ENCODE measurements at places on chromosomes 7 and 10.

GRCh38 chr10:112092519-112092918, 91.0 kb downstream of the GPAM start:
- DNase-seq, result no peak

GRCh38 chr10:560314-560992, 129.0 kb downstream of the DIP2C start:
- DNase-seq, result no peak

DNA sequence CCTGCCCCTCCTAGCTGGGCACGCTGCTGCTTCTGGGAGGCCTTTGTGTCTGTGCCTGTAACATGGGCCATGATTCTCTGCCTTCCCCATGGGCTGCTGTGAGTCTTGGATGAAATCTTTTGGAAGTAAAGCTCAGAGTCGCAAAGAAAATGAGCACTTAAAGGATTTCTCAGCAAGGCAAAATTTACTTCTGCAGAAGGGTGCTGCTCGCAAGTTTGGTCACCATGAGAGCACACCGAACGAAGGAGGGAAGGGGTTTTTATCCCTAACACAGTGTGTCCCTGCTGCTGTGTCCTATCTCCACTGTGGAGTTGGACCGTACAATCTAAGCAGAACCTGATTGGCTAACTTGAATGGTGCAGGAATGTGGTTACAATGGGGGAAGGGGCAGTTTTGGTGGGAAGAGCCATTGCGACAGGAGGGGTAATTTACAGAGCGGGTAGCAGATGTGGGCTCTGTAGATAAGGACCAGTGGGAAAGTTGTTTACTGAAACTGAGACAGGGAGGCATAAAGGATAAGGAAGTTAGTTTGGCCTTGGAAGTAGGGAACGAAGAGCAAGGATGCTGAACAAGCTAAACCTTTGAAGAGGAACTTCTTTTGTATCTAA, 57.5 kb downstream of the FANK1 start:
- DNase-seq, result no peak

- DNase-seq, result no peak
Observed at GRCh38 chr10:68086011-68086410, 10.9 kb upstream of the HERC4 start.

DNA sequence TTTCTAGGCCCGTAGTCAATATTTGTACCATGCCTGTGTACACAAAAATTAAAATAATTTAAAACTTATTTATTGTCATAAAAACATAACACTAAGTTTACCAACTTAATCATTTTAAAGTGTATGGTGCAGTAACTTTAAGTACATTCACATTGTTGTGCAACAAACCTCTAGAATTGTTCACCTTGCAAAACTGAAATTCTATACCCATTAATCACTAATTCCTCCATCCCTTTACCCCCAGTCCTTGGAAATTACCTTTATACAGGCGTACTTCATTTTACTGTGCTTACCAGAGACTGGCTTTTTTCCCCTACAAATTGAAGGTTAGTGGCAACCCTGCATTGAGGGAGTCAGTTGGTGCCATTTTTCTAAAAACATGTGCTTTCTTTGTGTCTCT, 6.3 kb upstream of the DYNC1I1 start:
- DNase-seq, result no peak

- no peak for DNase-seq
Observed at GRCh38 chr10:119614686-119615085, 17.9 kb upstream of the TIAL1 start.

DNA sequence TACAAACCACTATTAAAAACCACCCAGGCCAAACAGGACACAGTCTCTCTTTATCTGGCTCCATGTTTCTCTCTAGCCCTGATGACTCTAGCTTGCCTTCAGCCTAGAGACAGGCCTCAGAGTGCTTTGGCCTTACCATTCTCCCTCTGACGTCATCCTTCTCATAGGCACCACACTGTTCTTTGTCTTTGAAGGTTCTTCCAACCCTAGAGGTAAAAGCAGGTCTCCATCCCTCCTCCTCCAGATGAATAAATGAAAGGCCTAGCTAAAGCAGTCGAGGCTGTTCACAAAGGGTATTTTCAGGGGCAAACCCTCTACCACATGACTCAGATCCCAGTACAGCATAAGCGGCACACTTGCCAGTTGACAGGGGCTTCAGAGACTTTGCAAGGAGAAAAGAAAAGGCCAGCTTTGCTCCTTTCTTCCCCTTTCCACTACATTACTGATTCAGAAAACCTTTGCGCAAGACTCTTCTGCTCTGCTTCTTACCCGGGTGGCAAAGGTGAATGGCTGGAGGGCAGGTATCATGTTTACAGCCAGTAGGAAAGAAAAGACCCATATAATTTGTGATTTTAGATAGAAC, 14.8 kb downstream of the NFE2L3 start:
- DNase-seq, result no peak

- no peak for DNase-seq
Observed at GRCh38 chr10:125812128-125812750, 10.8 kb downstream of the UROS start.

GRCh38 chr7:55105952-55106351, 87.1 kb downstream of the EGFR start:
- no peak for DNase-seq

GRCh38 chr7:129169171-129169671, 19.2 kb upstream of the SMO start:
- DNase-seq, result peak; percentile 28

DNA sequence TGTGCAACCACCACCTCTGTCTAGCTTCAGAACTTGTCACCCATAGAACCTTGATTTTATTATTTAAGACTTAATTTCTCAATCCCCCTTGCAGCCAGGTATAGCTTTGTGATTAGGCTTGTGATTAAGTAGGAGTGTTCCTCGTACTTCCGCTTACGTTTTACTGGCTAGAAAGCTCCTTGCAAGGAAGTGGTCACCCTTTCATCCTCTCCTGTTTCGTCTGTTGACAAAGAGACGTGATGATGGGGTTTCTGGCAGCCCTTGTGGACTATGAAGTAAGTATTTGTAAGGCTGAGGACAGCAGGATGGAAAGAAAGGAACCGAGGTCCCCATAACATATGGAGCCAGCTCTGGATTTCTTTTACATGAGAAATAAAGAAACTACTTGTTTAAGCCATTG, 86.5 kb upstream of the KDM7A start:
- no peak for DNase-seq

DNA sequence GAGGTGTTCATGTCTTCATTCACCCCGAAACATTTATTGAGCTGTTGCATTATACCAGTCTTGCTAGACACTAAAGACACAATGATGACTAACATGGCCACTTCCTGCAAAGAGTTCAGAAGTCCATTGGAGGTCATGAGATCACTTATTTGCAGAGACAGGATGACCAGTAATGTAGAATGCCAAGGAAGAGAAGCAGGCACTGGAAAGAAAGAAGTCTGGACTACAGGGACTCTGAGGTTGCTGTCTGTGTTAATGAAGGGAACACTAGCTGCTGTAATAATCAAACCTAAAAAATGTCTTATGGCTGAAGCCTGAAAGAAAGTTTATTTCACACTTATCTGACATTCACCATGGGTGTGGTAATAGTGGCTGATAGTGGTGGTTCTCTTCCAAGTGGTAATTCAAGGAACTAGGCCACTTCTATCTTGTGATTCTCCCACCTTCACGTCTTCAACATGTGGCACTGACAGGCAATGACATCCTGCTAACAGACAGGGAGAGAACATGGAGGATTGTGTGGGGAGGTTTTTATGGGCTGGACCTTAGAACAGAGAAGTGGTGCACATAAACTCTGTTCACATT, 89.2 kb upstream of the MKLN1 start:
- no peak for DNase-seq

DNA sequence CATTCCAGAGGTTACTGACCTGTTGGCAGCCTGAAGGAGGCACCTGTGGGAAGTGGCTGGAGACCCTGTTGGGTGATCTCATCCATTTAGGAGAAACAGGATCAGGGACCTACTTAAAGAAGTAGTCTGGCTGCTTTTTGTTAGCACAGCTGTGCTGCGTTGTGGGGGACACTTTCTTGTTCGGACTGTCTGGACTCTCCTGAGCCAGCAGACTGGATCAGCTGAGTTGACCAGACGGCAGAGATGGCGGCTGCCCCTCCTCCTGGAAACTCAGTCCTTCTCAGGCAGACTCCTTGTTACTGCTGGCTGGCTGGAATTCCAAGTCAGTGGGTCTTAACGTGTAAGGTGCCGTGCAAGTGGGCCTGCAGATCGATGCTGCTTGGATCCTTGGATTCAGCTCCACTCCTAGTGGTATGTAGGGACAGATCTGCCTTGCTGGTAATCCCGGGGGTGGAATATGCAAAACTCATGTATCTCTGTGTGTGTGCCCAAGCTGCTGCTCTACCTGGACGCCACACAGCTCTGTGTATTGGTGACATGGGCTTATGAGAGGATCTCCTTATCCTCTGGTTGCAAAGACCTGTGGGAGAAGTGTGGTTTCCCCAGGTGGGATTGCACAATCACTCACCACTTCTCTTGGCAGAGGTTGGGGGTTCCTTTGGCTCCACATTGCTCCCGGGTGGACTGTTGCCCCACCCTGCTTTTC, 87.3 kb downstream of the CCSER2 start:
- DNase-seq, result no peak

DNA sequence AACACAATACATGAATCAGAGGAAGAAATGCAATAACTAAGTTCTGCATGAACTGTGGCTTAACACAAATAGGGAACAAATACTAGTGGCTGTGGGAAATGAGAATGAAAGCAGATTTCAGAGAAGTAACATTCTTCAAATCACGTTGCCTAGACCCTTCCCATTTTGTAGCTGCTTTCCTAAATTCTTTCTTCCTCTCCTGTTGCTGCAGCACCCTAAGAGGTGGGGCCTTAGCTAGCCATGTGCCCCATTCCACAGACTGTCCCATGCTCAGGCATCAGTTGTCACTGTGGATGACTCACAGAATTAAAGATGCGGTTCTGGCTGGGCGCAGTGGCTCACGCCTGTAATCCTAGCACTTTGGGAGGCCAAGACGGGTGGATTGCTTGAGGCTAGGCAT, 704.7 kb upstream of the C7orf33 start:
- no peak for DNase-seq

DNA sequence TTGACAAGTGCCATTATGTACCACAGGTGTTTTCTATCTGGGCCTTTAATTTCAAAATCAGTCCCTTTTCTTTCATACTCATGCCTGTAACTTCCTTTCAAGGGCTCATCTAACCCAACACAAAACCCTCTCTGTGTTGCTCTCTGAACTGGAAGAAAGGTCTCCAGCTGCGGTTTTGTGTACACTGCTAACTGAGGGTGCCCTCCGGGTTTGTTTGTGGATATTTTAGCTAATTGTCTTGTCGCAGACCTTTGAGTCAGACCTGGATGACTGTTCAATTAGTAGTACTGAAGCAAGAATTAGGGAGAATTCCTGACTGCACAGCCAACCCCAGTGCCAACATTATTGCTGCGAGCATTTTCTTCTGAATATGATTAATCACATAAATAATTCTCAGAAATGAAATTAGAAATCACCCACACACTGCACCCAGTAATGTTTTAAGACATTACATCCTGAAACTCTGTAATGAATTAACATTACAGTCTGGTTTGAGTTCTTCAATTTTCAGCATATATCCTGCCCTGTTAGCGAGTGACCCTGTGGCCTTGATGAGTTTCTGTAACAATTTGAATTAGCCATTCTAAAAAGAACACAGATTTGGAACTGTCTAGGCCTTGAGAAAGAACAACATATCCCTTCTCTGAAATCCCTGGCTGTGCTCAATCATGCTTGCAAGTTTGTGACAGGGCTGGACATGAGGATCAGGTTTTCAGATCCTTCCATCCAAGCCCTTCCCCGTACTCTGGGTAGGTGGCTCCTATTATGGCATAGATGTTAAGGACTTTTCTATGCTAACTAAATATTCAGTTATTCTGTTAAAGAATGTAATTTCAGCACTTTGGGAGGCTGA, 460.1 kb downstream of the PLXDC2 start:
- DNase-seq, result peak; percentile 57

DNA sequence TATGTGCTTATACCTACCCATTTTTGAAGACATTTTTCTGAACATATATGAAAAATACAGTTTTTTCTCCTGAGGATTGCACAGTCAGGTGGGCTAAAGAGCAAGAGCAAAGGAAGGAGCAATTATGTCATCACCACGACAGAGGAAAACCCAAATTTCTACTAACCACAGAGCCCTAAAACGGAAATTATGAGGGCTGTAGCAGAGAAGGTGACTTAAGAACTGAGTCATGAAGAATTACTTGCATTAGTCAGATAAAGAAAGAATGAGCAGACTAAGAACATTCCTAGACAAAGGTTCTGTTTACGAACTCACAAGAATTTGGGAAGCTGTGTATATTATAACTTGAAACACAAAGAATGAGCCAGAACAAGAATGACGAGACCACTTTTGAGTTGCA, 974.4 kb downstream of the NXPH1 start:
- DNase-seq, result no peak

DNA sequence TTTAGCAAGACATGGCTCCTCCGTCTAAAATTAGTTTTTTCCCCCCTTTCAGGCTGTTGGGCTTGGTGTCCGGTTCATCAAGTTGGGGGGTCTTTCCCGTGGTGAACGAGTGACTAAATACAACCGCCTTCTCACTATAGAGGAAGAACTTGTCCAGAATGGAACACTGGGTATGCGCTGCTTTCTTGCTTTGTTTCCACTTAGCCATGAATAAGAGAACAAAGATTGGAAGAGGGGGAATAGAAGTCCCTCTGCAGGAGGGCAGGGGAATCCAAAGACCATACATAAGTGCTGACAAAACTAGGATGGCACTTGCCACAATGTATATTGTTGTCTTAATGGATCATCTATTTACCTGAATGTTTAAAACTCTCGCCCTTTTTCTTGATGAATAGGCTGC, 30.5 kb downstream of the ENO4 start:
- no peak for DNase-seq

GRCh38 chr10:117663750-117664149, 121.2 kb downstream of the EMX2 start:
- no peak for DNase-seq

DNA sequence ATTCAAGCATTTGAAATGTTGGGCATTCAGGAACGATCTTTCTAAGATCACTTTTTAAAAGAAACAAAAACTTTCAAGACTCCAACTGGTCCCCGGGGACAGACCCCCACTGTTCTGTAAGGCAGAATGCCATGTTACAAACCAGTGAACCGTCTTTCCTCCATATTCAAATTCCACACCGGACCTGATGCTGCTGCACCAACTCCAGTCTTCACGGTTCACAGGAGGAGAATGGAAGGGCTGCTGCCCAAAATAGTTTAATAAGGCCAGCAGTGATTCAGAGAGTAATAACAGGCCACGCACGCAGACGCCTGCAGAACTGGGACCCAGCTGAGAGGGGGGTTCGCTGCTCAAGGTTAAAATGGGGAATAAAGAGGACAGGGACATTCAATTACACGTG, 47.2 kb downstream of the OSBPL3 start:
- no peak for DNase-seq

GRCh38 chr7:146412781-146413180, 296.2 kb downstream of the CNTNAP2 start:
- DNase-seq, result no peak
